BJ (cell line): ENCODE measurements at places on chromosomes 16 and 17.

GRCh38 chr16:86848821-86849220 lies 270.5 kb downstream of the FOXL1 start:
- DNase-seq, result no peak

DNA sequence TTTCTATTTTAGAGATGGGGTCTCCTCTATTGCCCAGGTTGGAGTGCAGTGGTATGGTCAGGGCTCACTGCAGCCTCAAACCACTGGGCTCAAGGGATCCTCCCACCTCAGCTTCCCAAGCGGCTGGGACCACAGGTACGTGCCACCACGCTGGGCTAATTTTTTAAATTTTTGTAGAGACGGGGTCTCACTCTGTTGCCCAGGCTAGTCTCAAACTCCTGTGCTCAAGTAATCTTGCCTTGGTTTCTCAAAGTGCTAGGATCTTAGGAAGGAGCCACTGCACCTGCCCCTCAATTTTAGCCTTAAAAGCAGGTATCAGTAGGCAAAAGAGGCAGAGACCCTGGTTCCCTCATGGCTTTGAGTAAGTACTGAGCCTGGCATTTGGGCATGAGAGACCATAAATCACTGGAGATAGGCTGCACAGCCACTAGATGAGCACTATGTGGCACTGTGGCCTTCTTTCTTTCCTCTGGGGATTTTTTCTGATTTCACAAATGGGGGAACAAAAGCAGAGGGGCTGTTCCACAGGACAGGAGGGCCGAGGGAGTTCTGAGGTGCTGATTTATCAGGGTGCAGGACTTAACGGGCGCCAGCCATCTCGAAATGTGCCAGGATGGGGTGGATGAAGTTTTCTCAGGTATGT lies 82.2 kb downstream of the PLXDC1 start:
- no peak for DNase-seq

DNA sequence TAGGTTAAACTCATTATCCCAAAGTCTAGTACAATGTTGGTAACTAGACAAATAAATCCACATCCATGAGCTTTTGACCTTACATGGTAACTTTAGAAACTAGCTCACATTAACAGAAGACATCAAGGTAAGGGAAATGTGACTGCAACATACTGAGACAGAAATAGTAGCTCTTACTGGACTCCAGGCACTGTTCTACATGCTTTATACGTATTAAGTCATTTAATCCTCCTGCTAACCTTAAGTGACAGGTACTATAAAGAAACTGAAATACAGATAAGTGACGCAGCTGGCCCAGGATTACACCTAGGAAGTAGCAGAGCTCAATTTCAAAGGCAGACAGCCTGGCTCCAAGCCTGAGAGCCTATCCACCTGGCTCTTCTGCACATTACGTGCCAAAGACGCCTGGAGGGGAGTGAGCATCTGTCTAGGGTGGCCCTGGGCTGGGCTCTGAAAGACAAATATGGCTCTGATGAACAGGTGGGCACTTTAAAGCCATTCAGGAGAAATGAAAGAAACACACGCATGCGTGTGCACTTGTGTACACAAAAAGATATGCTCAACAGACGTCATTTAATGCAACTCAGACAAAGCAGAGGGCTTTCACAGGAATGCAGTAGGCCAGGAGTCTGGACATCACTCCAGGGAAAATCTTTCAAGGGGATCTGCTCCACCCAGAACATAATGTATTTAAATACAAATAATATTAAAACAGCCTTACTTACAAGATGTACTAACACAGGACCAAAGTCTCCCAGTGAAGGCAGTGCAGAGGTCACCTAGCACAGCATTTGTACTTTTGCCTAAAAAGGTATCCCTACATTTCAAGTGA lies 4.4 kb downstream of the ZC3H7A start:
- no peak for DNase-seq

- no peak for DNase-seq
These were observed 107.8 kb downstream of the XYLT1 start for GRCh38 chr16:17362946-17363345.

DNA sequence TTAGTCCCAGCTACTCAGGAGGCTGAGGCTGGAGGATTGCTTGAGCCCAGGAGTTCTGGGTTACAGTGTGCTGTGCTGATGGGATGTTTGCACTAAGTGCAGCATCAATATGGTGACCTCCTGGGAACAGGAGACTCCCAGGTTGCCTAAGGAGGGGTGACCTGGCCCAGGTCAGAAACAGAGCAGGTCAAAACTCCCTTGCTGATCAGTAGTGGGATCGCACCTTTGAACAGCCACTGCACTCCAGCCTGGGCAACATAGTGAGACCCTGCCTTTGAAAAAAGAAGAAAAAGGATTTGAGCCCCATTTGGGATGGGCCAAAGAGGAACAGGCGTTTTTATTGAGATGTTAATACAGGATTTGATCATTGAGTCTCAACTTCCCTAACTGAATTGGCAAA lies 30.6 kb downstream of the CLUH start:
- no peak for DNase-seq

- no peak for DNase-seq
These were observed 108.2 kb downstream of the VAT1L start for GRCh38 chr16:77896415-77897128.

DNA sequence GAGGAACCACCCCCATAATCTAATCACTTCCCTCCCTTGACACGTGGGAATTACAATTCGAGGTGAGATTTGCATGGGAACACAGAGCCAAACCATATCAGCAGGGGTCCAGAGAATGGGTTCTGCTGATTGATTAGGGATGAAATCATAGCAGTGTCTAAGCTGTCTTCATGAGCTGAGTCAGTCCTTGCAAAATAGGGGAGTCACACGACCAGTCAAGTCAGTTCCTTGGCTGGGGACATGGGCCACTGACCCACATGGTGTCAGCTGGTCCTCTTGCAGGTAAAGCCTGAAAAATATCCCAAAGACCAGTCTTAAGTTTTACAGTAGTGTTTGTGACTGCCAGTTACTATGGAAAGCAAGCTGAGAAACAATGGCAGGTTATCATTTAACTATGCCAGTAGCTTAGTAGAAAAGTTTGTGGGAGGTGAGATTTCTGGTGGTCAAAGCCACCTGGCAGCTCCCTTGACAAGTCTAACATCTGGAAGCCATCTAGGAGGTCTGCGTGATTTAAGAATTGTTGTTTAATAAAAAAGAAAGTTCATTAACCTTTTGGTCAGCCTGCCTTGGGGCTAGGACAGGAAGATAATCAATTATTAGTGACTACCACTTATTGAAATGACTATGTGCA lies 15.7 kb upstream of the ATF7IP2 start:
- DNase-seq, result no peak

DNA sequence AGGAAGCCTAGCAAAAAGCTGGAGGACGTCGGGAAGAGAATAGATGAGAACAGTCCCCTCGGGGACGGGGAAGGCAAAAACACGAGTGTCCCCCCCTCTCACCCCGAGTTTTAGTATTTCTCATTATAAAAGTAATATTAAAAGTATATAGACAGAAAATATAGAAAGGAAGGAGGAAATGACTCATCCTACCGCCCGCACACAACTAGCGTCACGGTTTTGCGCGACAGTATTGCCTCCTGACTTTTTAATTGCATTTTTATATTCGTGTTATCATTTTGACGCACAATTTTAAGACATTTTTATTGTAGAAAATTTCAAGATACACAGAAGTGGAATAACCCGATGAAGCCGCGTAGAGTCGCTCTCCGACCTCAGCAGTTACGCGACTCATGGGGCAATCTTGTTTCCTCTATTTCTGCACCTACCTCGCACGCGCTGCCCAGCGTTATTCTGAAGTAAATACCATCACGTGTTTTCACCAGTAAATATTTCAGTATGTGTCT lies 652 bp upstream of the SLC25A19 start:
- no peak for DNase-seq

DNA sequence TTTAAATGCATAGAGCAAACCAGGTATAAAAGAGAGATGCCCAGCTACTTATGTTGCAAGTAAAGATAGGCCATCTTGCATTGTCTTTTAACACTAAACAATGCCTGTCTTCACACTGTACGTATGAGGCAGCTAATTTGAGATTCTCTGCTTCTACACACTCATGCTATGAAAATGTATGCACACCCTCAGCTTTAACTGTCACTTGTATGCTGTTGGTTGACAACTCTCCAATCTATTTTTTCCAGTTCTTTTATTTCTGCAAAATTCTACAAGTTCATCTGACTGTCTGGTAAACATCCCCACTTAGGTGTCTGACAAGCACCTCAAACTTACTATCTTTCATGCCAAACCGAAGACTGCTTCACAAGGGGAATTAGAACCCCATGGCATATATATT lies 131.7 kb upstream of the SOX9 start:
- no peak for DNase-seq

DNA sequence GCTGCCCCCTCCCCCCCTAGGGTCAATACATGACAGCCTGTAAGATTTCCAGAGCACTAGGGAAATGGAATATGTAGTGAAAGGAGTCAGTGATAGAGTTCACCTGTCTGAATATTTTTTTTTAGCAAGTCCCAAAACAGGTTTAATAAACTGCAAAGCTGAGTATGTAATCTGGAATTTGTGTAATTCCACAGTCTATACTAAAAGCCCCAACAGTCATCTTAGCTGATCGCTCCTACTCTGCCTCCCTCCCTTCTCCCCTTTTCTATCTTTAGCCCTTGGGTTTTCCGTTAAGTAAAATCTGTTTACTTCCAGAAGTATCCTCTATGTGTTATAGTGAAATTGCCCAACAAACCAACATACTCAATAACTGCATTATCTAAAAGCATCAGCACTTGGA lies 3.5 kb downstream of the CDH13 start:
- DNase-seq, result no peak

DNA sequence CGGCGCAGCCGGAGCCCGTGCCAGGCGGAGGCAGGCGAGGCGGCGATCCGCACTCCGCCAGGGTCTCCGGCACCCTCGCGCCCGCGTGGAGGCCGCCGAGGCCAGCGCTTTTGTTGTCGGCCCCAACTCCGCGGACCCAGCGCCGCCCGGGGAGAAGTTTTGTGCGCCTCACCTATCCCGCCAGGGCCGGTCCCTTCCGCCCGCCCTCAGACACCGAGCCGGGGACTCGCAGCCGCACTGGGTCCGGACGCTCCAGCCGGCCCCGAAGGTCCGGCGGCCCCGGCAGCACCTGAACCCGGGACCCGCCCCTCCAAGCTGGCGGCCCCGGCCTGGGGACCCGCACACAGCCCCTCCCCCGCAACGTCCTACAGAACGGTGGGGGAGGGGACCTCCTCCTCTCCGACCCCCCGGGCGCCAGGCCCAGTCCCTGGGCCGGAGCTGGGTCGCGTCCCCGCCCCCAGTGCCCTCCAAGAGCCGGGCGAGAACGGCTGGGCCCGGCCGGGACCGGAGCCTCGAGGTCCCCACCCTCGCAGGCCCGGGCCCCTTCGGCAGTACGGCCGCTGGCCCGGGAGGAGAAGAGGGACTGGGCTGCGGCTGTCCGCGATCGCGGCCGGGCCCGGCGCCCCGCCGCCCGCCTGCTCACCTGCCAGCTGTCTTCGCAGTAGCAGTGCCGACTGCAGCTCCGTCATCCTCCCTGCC lies 698 bp downstream of the UBE2G1 start:
- no peak for DNase-seq

DNA sequence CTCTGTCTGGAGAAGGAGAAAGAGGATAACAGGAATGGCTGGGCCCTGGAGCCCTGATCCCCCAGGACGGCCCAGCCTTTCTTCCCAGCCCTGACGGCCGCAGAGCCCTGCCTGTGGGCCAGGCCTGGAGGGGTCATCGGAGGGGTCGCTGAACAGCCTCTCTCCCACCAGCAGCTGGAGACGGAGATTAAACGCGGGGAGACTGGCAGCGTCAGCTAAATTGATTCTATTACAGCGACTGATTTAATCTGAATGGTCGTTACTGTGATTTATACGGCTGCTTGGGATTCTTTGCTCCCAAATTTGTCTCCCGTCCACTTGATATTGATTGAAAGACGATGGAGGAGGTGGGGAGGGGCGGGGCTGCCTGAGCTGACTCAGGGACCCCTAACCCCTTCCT lies 7.1 kb upstream of the CDH15 start:
- DNase-seq, result no peak

- DNase-seq, result peak; percentile 41
These were observed 84.5 kb downstream of the WNT3 start for GRCh38 chr17:46733837-46734475.

DNA sequence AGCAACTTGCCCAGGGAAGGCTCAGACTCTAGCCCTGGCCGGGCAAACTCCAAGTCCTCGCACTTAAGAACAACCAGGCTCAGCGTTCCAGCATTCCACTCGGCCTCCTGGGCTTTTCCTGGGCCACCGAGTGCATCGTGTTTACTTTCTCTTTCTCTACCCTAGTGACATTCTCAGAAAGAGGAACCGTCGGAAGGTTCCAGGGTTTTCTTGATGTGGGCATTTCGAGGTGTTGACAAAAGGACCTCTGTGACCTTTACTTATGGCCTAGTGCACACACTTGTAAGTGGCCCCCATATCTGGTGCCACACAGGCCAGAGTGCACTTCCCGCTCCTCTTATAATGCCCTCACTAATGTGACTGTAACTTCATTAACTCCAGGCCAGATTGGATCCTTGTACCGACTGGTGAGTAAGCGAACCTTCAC lies 3.1 kb upstream of the BANP start:
- no peak for DNase-seq

DNA sequence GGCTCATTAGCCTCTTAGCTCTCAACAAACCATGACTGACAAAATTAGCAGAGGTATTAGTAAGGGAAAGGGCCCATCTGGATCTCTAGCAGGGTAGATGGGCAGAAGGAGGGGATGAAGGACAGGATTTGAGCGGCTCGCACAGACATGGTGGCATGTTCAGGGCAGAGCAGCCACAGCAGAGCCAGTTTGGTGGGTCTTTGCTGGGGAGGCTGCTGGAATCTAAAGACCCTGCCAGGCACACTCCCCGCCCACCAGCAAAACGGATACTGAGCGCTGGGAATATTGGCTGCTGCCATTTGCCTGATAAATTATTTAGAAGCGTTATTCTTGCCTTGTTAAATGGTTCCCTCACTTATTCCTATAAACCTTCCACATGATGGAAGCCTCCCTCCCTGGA lies 20.7 kb upstream of the NAT9 start:
- no peak for DNase-seq

DNA sequence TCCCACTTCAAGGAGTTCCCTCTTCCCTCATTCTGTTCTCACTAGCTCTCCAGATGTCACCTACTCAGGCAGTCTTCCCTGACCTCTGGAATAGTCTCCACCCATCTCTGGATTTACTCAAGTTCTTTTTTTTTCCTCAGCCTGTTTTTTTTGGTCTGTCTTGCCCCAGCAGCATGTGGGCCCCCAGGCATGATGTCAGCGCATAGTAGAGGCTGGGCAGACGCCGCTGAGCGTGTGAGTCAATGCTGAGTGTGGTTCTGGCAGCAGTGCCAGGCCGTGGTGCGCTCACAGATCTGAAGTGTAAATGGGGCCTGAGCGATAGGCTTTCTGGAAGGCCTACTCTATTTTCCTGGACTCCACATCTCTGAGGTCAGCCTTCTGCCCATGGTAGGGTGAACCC lies 2.7 kb upstream of the KCNJ18 start:
- DNase-seq, result peak; percentile 70

GRCh38 chr17:41393826-41394225 lies 3.6 kb downstream of the KRT31 start:
- DNase-seq, result no peak

DNA sequence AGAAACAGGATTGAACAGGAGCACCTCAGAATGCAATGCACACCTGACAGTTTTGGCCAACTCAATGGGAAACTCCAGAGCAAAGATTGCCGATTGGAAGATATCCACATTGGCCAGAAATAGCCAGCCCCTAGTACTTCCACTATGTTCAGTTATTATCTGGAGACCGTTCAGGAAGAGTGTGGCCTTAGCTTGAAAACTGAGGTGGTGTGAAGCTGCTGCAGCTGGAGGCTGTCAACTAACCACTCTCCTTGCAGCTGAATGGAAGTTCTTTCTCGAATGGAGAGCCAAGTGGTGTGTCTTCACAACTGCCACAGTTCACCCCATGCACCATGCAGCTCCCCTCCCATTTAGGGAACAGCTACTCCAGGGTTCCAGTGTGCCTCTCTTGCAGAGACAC lies 61.9 kb upstream of the DHX40 start:
- DNase-seq, result no peak
